HCT116 (cell line): ENCODE measurements at places on chromosomes 5 and 9.
A peak's percentile ranks its signal among the peaks of the same experiment; 100 is the strongest.

GRCh38 chr9:126724226-126724625, 80.6 kb upstream of the ZBTB43 start:
- DNase-seq, result no peak

GRCh38 chr9:134426436-134426835, 100.2 kb downstream of the RXRA start:
- no peak for DNase-seq

- DNase-seq, result no peak
Observed at GRCh38 chr5:157336423-157336744, 70.5 kb downstream of the CYFIP2 start.

DNA sequence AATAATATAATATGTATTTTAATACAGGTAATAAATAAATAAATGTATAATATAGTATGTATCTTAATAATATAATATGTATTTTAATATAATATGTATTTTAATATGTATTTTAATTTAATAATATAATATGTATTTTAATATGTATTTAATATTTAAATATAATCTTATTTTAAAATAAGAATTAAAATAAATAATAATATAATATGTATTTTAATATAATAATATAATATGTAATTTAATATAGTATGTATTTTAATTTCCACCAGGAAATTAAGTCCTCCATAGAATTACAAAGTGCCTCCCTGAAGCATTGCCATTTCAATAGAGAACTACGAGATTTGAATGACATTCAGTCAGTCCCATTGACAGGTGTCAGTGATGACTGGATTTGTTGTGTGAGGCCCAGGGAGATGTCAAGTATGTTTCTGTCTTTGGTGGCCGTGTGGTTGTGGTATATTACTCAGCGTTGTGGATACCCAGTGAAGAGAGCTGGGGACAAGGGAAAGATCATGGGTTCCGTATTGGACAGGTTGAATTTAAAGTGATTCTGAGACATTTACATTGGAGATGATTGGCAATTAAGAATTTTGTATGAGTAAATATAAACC, 14.2 kb upstream of the C5orf46 start:
- no peak for DNase-seq

- DNase-seq, result no peak
Observed at GRCh38 chr5:125452991-125453390, 706.6 kb upstream of the ZNF608 start.

GRCh38 chr9:91547081-91547480, 123.4 kb upstream of the NFIL3 start:
- no peak for DNase-seq

GRCh38 chr9:100216178-100216787, 117.2 kb downstream of the INVS start:
- peak; percentile 28 for DNase-seq

- DNase-seq, result no peak
Observed at GRCh38 chr9:26263478-26263877, 585.2 kb upstream of the TUSC1 start.

DNA sequence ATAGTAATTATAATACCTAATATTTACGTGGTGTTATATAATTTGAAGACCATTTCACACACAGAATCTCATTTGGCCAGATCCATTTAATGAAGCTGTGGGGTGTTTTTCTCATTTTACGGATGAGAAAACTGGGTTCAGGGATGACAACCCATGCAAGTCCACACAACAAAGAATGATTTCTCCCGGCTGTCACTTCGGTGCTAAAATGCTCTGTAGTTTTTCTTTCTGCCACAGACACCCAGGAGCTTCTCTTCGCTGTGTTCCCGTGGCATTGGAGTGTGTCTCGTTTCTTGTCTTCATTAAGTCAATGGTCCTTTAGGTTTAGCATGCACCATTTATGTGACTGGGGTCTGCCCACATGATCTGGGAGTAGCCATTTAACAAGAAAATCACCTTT, 308.5 kb downstream of the ENC1 start:
- DNase-seq, result no peak

GRCh38 chr9:138096519-138096845, 218.9 kb downstream of the CACNA1B start:
- no peak for DNase-seq

GRCh38 chr9:96107436-96107835, 194.5 kb downstream of the HSD17B3 start:
- DNase-seq, result no peak

GRCh38 chr9:26043431-26043830, 365.2 kb upstream of the TUSC1 start:
- DNase-seq, result no peak

- DNase-seq, result no peak
Observed at GRCh38 chr5:33657804-33658440, 217.2 kb downstream of the TARS1 start.

DNA sequence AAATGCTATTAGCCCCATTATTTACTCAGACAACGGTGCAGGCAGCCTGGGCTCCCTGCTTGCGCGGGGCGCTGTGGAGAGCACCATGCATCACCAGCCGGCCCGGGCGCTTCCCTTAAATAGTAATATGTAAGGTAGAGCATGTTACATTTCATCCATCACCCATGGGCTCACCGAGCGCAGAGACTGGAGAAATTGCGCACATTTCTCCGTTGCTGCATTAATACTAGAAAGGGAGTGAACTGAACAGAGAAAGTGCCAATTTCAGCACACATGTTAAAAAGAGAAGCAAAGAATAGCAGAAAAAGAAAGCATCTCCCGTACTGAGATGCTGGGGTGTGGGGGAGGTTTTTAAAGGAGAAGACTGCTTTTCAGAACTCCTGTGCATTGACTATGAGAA, 400.3 kb downstream of the ZSWIM6 start:
- no peak for DNase-seq

GRCh38 chr9:84669288-84670137, at the start of gene NTRK2:
NTRK2 (plus strand) TSS chr9:84669729; CDS start chr9:84670749, 1,020 bp downstream.
- no peak for DNase-seq

- no peak for DNase-seq
Observed at GRCh38 chr5:169165052-169165451, 135.9 kb downstream of the SLIT3 start.

- DNase-seq, result no peak
Observed at GRCh38 chr9:81613002-81613812, 76.1 kb downstream of the TLE1 start.

- no peak for DNase-seq
Observed at GRCh38 chr5:145772466-145772865, 62.7 kb downstream of the PRELID2 start.

DNA sequence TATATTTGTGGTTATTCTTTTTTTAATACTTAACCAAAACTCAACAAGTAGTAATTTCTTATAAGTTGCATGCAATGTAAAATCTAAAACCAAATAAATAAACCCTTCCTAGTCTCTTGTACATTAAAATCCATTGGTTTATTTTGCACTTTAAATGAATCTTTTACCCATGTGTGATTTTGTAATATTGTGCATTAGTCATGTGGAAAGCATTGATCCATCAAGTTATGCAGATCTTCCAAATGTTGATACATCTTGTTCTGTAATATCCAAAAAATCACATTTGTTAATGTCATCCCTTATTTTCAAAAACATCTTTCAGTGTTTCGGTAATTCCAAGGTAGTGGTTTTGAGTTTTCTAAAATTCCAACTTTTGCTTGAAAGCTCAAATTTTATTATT, 63.3 kb downstream of the CWC27 start:
- DNase-seq, result no peak

DNA sequence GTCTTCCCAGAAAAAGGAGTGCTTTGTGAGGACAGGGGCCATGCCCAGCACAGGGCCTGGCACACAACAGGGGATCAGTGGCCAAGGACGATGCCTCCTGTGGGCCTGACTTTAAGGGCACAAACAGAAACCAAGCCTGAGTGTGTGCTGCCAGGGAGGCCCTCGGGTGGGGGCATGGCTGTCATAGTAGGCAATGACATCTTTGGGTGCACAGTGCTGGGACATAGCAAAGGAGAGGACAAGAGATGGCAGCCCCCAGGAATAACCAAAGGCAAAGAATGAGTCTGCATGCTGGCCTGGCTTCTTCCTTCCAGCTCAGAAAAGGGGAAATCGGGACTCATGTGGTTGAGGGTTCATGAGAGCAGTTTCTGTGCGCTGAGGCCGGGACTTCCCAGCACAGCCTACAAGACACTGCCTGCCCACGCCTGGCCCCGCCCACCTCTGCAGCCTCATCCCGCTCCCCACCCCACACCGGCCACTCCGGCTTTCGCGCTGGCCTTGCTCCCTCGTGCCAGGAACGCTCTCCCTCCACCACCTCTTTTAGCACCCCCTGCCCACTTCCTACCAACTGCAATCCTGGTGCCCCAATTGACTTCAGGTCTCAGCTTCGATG, 13.8 kb upstream of the LHX2 start:
- no peak for DNase-seq

GRCh38 chr5:170342153-170342725, 44.7 kb upstream of the LCP2 start:
- DNase-seq, result no peak

DNA sequence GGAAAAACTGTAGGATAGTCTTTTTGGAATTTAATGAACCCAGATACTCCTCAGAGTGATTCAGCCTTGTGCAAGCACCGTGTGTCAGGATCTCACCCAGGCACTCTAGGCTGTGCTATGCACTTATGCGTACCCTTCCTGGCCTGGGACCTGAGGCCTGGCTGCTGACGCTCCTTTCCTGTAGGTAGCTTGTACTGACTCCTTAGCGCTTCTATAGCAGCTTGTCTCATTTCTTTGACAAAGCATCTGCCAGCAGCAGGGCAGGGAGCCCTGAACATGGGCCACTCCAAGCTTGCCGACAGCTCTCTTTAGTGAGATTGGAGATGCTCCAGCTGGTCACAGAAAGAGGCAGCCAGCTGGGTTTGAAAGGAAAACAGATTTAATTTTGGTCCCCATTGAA, 147.3 kb downstream of the SGCD start:
- no peak for DNase-seq
